ENCODE measurements at places on chromosomes 16 and 17.

GRCh38 chr17:61420052-61420451, 20.4 kb downstream of the TBX2 start:
- DNase-seq = no peak

- DNase-seq = no peak
Measured at GRCh38 chr16:73016488-73016830, 31.5 kb downstream of the ZFHX3 start.

DNA sequence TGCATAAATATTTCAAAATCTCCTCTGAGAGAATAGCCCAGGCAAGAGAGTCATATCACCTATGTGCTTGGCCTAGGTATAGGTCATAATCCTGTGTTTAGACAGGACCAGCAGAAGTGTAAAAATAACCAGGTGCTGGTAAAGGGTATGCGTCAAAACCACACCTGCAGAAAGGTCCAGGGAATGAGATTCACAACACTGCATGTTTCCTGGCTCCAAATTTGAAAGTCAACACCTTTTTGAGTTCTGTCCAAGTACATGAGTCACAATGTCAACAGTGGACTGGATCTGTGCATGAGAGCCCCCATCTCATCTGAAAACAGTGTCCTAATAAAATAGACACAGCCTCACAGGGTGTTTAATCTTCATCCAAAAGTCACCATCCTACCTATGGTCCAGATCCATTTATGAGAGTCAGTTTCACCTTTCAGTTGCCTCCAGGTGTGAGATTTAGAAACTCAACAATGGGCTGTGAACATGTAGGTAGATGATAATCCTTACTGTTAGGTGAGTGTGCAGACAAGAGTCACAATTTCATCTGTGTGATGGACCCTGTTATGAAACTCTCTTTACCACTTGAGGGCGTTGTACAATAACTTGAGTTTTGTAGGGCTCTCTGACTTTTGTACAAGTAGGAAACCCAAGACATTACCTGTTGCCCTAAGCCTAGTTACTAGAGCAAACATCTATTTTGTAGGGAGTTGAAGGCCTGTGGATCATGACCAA, 2100.7 kb downstream of the TP53TG3F start:
- no peak for DNase-seq

DNA sequence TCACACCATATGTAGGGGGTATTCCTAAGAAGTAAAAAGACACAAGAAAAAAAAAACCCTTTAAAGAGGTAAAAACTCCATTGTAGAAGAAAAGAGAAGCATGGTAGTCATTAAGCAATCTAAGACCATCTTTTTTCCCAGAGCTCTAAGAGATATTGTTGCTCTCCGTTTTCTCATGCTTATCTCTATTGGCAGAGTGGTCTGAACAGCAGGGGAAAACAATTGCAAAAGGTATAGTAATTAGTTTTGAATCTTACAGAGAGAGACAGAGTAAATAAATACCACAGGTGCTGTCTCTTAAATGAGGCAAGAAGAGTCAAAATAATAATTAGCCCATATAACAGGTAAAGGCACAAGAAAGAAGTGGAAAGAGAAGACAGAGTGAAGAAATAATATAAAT, 821.4 kb upstream of the CA10 start:
- DNase-seq = no peak

- peak; percentile 72 for DNase-seq
Measured at GRCh38 chr16:57475711-57476339, 10.5 kb downstream of the DOK4 start.

- DNase-seq = no peak
Measured at GRCh38 chr17:56290802-56291118, 137.5 kb downstream of the ANKFN1 start.

- DNase-seq = no peak
Measured at GRCh38 chr17:30477774-30478115, 537 bp downstream of the GOSR1 start.

- no peak for DNase-seq
Measured at GRCh38 chr16:23587726-23588125, 8.4 kb downstream of the NDUFAB1 start.

DNA sequence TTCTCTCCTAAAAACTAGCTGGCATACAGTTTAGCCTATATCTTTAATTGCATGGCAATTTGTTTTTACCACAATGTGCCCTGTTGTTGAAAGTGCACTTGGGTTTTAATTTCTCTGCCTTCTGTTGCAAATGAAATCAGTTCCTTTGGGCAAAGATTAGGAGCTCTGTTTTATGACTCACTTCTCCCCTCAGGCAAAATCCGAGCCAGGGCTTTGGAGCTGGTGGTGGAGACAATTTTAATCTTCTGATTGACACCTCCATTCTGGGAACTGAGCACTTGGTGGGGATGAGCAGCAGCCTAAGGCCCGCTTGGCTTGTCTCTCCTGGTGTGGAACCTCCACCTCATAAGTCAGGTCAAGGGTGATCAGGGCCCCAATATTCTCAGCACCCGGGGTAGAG, 13.3 kb upstream of the MYH8 start:
- DNase-seq = no peak

GRCh38 chr16:2739625-2740430, 12.6 kb upstream of the SRRM2 start:
- DNase-seq = no peak

GRCh38 chr17:15648386-15648785, 28.9 kb upstream of the FBXW10B start:
- DNase-seq = no peak

DNA sequence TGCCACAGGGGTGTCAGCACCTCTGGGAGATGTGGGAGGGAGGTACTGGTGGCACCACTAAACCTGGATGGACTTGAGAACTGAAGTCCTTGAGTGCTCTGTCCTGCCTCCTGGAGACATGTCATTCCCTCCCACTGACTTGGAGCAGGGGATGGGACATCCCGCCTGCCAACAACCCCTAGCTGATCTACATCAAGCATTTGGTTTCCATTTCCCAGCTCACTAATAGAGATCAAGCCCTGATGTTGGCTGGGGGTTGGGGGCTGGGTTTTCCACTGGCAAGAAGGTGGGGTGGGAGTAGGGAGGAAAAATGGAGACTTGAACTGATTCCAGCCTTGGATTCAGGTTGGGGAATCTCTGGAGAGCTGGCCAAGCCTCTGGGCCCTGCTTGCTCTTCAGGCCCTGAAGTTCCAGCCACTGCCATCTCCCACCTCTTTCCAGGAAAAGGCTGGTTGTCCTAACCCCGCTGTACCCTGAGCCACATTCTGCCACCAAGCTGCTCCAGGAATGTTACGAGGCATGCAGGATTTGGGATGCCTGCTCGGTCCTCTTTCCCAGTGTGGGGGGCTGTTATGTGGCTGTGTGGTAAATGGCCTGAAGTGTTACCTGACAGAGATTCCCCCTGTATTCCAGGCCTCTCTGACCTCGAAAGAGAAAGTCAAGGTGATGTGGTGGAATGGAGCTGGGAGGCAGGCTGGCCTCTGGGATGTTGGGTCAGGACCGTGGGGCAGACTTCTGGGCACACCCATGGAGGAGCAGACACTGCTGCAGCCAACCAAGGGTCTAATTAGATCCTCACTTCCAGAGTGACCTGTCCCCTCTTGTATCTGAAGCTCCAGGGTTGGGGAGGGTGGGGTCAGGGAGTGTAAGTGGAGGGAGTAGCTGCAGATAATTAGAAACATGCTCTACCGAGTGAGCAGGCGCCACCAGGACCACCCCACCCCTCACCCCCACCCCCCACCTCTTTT, 16.7 kb downstream of the IGFBP4 start:
- DNase-seq = no peak

DNA sequence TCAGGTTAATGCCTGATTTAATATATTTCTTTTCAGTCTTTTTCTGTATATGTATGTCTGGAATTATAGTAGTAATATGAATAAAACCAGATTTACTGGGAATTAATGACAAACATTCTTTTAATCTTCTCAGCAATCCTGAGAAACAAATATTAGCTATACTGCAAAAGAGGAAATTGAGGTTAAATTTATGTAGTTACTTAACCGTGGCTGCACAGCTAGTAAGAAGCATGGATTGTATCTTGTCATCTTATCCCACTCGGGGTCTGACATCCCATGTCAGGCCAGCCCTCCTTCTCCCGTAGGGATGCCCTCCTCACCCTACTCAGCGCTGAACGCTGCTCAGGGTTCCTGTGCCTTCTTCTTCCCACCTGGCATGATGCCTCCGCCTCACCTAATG, 143.0 kb downstream of the FTO start:
- DNase-seq = no peak

DNA sequence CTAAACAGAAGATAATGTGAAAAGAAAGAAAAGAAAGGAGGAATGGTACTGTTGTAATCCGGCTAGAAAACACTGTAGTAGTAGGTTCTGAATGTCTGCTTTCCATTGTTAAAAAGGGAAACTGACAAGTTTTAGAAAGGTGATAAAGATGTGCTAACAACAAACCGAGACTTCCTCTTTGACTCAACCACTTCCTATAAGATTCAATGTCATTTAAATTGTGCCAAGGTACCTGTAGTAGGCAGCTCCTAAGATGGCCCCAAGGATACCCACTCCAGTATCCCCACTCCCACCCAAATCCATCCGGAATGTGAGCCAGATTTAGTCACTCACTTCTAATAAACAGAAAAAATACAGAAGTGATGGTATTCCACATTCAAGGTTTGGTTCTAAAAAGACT, 31.2 kb downstream of the XYLT1 start:
- no peak for DNase-seq

GRCh38 chr17:63222655-63223054, 223.5 kb downstream of the CYB561 start:
- DNase-seq = no peak

DNA sequence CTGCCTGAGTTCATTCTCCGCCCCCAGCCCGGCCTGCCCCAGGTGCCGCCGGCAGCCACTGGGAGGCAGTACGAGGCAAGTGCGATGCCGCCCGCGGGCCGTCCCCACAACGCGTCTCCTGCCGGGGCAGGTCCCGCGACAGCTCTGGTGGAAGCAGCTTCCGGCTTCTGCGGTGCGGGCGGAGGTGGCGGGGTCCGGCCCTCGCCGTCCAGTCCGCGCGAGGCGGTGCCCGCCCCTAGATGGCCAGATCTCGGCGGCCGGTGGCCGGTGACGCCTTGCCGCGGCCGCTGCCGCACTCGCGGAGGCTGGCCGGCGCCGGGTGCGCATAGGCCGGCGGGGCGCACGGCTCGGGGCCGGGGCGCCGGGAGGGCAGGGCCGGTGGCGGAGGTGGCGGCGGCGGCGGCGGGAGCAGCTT, 1.8 kb downstream of the GJD3 start:
- DNase-seq = peak; percentile 68

DNA sequence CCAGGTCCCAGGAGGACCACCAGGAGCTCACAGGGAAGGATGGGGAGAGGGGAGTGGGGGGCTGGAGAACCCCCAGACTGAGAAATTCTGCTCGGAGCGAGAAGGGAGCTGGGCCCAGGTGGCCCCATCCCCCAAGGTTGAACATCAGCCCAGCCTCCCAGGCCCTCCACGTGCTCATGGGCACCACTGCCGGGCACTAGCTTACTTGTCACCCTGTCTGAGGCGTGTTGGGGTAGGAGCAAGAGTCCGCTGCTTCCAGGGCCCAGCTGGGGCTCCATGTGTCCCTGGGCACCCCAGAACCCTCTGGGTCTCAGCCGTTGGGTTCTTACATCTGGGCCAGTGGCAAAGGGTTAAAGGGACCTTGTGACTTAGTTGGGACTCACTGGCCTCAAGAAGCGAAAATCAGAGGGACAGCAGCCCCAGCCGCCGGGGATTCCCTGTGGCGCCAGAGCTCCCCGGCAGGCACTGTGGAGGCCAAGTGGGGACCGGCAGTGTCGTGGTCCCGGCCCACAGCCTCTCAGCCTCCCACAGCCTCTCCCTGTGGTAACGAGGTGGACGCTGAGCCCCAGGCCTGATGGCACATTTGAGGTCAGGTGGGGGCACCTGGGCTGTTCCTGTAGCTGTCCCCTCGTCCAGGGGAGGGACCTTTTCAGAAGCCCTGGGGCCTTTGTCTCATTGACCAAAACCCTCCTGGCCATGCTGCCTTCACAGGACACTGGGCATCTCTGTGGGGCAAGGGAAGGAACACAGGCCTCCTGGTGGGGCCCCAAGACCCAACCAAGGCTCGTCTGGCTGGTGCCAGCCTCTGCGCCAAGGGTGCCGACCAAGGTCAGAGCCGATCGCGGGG, 33.7 kb upstream of the CDH15 start:
- DNase-seq = no peak

DNA sequence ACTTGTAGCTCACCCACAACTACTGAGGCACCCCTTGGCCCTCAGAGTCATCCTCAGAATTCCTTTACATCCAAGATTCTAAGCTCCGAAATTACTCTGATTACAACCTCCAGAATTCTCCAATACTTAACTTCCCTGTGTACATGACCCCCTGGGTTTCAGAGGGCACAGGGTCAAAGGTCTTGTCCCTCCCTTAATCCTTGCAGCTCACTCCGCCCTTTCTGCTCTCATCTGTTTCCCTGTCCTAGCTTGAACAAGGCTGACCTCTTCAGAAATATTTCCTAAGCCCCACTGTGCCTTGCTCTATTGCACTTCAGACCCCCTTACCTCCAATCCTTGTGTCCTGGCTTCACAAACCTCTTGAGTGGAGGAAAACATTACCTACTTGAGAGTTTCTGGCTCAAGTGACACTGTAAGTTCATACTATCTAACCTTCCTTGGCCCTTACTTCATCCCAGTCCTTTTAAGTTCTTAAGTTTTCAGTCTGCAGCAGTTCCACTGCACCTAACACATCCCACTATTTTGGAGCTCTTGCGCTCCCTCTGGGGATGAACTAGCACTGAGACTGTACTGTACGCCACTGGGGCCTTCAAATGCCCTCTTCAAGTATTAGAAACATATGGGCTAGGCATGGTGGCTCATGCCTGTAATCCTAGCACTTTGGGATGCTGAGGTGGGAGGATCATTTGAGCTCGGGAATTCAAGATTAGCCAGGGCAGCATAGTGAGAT, 6.2 kb downstream of the N4BP1 start:
- no peak for DNase-seq

DNA sequence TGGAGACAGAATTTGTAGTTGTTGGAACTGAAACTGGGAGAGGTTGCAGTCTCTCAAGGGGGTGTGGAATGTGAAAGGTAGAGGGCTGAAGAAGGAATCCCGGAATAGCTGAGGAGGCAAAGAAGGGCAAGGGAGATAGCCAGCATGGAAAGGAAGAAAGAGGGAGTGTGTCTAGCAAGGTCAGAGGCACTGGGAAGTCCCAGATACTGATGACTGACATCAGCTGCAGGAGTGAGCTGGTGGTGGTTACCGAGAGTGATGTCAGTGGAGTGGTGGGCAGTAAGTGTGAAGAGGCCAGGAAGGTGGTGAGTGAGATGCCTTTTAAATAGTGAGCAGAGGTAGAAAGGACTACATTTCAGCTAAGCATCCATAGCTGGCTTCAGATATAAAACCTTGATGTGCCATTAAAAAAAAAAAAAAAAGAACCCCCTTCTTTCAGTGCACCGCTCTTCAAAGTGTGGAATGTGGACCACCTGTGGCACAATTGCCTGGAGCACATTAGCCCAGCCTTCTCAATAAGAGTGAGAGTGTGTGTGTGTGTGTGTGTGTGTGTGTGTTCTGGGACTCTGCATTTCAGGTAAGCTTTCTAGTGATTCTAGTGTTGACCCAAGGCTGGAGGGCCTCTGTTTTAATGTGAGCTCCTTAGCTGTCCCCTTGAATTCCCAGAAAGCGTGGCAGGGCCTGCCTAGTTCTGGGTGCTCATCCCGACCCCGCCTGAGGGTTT, 8.5 kb downstream of the PRMT7 start:
- DNase-seq = peak; percentile 11

All from activated T-helper 1 cell treated with anti-CD3 and anti-CD28 coated beads, Interleukin-2, amount 50 U/mL, for 16 hours (primary cell).